Activated CD4-positive, alpha-beta T cell treated with anti-CD3 and anti-CD28 coated beads, Interleukin-2, amount 10 ng/mL, durations not matched to agents 24 days and 14 days (primary cell): ENCODE measurements at places on chromosomes 1 and 21.

GRCh38 chr1:59685666-59686065 lies 129.1 kb upstream of the HOOK1 start:
- DNase-seq: no peak

GRCh38 chr1:61851849-61852669 lies 109.8 kb downstream of the PATJ start:
- peak; percentile 75 for DNase-seq

DNA sequence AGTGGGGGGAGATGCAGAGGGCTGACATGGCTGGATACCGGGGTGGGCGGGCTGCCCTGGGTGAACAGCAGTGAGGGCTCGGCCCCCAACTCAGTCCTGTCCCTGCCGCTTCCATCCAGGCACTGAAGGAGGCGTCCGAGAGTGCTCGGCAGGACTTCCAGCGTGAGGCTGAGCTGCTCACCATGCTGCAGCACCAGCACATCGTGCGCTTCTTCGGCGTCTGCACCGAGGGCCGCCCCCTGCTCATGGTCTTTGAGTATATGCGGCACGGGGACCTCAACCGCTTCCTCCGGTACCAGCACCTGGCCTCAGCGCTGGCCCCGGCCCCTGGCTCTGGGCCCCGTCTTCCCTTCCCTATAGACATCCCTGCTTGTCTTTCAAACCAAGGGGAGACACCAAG lies 15.6 kb downstream of the NTRK1 start:
- DNase-seq: no peak

DNA sequence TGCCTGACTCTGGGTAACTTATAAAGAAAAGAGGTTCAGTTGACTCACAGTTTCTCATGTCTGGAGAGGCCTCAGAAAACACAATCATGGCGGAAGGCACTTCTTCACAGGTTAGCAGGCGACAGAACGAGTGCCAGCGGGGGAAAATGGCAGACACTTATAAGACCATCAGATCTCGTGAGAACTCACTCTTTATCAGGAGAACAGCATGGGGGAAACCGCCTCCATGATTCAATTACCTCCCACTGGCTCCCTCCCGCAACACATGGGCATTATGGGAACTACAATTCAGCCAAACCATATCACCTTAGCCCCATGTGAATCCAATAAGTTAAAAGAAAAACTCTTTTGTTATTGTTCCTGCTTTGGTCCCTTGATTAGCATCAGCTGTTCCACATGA lies 725.2 kb downstream of the LRRIQ3 start:
- no peak for DNase-seq

- DNase-seq: no peak
Observed at GRCh38 chr1:2582391-2582790, 4.2 kb upstream of the PRXL2B start.

GRCh38 chr1:10755970-10756521 lies 40.4 kb downstream of the CASZ1 start:
- peak; percentile 86 for DNase-seq

DNA sequence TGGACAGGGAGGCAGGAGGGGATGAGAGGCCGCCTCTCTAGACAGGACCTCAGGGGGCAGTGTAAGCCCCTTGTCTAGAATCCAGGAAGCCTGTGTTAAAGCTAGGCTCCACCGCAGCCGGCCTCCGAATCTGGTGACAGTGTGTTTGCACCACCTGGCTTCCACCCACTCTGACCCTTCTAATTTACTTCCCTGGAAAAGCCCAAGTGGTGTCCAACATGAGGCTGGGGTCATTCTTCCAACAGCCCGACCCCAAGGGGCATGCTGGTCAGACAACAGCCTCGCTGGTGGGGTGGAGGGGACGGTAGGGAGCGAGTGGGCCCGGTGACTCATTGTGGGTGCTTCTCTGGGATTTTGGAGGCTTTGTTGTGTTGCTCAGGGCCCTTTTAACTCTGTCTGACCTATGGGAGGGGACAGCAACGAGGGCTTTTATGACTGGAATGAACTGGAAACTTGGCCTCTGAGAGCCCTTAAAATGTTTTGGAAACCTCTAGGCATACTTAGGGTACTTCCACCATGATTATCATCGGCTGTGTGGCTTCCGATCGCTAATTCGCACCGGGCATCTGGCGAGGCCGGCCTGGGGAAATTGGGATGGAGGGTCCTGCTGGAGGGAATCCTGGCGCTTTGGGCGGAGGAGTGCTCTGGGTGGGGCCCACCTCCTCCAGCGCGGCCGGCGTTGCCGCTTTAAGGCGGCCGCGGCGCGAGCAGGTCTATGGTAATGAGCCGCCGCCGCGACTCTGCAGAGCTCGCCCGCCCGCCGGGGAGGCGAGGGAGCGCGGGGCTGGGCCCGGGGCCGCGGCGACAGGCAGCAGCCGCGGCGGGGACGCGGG lies at the start of gene CELSR2:
CELSR2 (plus strand) TSS at position 743 of the 833 bp plus-strand sequence. CDS start 541 bp downstream, outside the sequence.
- DNase-seq: peak; percentile 92

DNA sequence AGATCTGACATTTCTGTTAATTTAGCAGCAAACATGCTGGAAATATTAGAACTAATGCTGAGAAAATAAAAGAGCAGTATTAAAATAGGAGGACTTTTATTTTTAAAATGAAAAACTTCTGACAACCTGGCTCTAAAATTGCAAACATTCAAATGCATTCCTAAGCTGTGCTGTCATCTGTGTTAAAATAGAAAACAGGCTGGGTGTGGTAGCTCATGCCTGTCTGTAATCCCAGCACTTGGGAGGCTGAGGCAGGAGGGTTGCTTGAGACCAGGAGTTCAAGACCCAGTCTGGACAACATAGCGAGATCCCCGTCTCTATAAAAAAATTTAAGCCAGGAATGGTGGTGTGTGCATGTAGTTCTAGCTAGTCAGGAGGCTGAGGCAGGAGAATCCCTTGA lies 44.6 kb downstream of the MIGA1 start:
- no peak for DNase-seq

DNA sequence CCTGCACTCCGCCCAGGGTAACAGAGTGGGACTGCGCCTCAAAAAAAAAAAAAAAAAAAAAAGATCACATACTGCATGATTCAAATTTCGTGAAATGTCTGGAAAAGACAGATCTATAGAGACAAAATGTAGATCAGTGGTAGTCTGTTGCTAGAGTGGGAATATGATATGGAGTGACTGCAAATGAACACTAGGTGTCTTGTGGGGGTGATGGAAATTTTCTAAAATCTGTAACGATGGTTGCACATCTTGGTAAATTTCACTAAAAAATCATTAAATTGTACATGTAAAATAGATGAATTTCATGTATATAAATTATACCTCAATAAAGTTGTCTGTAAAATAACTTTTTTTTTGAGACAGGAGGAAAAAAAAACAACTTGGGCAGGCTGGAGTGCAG lies 5.5 kb downstream of the AIDA start:
- no peak for DNase-seq

- peak; percentile 29 for DNase-seq
Observed at GRCh38 chr21:39610703-39611102, 2.0 kb upstream of the B3GALT5 start.

GRCh38 chr1:65812065-65812464 lies 19.4 kb downstream of the PDE4B start:
- peak; percentile 91 for DNase-seq

DNA sequence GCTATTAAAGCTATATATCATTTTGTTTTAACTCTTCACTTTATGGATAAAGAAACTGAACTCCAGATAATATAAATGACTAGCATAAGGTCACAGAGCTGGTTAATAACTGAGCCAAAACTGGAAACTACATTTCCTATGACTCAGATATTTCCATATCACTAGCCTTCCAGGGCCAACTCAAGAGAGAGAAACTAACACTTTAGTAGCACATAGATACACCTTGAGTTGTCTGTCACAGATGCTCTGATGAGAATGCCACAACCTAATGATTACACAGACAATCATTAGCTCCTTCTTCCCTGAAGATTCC lies 40.7 kb downstream of the NME7 start:
- no peak for DNase-seq

GRCh38 chr1:180643693-180644092 lies 11.9 kb downstream of the XPR1 start:
- DNase-seq: no peak

GRCh38 chr1:201561601-201562000 lies 22.7 kb downstream of the NAV1 start:
- DNase-seq: no peak
